Activated naive CD8-positive, alpha-beta T cell treated with anti-CD3 and anti-CD28 coated beads, Interleukin-2, amount 10 ng/mL, durations not matched to agents 7 days and 5 days (primary cell): ENCODE measurements at places on chromosomes 11 and 22. TPM values are rescaled to one million over a fixed set of nuclear protein-coding genes. Genes with fewer than 3 reads are reported as not detected.

Gene CNIH2
- 2.7 TPM for total RNA-seq

Gene CNGA4
- 0.20 TPM for total RNA-seq

Gene GDPD4
- total RNA-seq = not detected

DNA sequence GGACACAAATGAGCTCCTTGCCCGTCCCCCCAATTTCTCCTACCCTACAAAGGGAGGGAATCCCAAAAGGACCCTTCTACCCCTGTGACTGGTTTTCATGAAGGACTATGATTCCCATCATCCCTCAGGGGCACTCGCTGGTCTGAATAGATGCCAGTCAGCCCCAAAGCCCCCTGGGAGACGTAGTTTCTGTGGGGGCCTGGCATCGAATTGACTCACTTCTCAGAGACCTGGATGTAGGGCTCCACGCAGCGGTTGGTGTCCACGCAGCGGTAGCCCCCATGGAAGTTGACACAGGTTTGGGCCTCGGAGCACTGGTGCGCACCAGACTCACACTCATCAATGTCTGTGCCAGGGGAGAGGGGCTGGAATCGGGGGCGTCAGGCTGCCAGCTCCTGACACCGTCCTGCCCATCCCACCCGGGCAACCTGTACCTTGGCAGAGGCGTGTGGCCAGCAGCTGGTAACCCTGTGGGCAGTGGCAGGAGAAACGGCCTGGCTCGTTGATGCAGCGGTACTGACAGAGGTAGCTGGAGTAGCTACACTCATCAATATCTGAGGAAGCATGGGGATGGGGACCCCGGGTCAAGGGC, 4.4 kb downstream of the EFEMP2 start:
- no peak for DNase-seq

DNA sequence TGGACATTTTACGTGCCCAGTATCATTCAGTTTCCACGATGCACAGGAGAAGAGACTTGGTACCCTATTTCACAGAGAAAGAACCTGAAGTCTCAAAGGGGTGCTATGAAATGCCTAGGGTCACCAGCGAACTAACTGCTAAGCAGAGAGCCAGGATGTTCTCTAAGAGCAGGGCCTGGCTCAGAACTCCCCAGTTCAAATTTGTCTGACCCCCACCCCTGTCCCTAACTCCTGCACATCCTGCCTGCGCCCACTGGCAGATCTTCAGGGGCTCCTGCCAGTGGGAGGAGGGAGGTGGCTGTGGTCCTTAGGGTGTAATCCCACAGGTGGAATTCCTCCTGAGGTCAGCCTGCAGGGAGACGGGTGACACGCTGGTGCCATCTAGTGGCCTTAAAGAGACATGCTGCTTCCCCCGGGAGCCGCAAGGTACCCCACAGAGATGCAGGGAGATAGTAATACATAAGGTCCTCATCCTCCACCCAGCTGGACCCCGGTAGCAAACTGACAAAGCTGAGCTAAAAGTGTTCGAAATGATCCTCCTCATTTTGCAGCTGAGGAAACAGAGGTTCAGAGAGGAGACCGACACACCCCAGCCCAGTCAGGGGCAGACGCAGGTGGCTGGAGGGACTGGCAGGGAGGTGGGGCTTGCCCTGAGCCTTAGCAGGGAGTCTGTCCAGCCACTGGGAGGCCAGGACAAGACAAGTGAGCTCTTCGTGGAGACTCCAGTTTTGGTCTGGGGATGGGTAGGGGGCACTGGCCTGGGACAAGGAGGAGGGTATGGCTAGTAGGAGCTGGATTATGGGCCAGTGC, 34.1 kb downstream of the MB start:
- peak; percentile 52 for DNase-seq

DNA sequence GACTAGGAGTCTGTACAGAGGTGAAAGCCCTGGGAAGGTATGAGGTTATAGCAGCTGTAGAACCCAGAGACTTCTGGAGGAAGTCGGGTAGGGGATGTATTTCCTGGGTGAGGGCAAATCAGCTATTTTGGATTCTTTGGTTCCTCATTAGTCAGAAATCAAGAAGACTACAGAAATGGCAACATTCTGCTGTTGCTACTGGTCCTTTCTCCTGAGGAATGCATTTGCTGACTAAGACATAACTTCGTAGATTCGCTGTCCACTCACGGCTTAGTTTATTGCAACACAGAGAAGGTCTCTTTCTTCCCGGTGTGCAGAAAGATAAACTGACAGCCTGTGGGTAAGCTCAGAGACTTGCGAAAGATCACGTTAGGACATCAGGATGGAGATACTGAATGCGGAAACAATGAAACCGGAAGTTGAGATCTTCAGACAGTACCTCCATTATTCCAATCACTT, 25.3 kb upstream of the SESN3 start:
- no peak for DNase-seq

GRCh38 chr11:72119198-72119597, 6.7 kb upstream of the ANAPC15 start:
- no peak for DNase-seq

DNA sequence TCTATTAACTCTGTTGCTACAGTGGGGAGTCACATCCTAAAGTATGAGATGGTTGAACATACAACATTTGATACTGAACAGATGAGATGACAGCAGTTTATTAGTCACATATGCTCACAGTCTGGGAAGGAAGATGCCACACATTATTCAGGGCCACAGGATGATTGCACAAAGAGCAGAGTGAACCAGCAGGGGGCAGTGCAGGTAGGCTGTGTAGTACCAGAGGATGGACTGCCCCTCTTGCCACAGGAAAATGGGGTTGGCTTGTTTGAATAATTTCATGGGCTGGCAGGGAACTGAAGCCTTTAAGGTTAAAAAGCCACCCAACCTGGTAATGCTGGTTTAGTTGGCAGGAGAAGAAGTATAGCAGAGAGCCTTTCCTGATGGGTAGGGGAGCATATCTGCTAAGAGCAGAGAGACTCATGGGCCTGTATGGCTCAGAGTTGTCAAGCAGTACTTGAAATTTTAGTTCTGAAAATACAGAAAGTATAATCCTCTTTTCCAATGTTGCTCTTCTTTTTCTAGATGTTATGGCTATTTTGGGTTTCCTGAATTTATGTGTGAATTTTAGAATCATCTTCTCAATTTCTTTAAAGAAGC, 180.4 kb upstream of the B3GAT1 start:
- DNase-seq = peak; percentile 63

- no peak for DNase-seq
These were observed 397.3 kb downstream of the SHANK2 start for GRCh38 chr11:70854901-70855556.
